ENCODE measurements at places on chromosomes 13 and 19.

DNA sequence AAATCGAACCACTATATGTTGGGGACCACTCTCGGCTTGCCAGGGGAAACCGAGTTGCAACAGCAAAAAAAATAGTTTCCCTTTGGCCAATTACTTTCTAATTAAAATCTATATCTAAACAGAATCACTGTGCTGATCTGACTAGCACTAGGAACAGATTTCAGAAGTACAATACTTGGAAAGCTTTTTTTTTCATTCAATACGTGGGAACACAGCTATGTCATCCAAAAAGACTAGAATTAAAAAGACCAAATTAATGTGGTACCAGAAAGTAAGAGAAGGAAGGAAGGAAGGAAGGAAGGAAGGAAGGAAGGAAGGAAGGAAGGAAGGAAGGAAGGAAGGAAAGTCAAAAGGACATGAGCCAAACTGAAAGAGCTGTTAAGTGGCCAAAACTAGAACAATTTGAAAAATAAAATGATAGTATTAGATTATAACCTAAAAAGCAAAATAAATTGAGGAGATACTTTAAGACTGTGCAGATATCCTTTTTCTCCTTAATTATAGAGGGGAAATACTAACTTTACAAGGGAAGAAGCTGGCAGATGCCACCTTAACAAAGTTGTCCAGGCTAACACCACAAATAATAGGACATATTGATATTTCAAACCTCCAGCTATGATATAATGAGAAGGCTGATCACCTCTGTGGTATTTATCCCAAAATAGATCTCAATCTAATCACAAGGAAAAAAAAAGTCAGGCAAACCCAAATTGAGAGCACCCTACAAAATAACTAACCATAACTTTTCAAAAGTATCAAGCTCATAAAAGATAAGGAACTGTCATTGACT lies 63.9 kb downstream of the DIAPH3 start:
- no peak for DNase-seq

DNA sequence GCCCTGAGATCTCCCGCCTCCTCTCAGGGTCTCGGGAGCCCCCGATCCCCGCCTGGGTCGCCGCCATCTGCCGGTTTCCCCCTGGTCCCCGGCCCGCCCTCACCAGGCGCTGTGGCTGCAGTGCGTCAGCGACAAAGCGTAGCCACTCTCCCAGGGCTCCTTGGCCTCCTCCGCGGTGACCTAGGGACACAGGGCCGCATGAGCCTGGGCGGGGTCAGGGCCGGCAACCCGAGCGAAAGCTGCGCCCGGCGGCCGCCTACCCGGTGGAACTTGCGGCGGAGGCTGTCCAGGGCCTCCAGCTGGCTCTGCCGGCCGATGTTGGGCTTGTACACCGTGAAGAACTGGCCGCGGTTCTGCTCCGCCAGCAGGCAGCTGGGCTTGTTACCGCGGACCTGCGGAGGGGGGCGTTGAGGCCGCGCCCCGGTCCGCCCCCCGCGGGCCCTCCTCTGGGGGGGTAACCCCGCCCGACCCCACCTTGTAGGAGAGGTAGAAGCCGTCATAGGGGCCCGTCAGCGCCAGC lies 5.3 kb downstream of the GPX4 start:
- no peak for DNase-seq

DNA sequence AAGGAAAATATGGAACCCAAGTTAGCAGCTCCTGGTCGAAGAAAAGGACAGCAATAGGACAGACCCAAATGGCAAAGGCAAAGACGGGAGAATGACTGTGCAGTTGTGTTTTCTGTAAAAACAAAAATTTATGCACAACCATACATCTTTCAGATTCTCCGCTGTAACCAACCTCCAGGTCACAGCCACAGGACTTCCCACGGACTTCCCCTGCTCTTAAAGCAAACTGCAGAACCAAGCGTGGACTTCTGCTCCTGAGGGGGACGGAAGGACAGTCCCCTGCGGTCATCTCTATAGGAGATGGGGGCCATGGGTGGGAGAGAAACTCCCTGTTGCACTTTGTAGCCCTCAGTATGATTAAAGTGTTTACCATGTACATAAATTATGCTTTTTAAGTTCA lies 2.5 kb downstream of the GRTP1 start:
- no peak for DNase-seq

DNA sequence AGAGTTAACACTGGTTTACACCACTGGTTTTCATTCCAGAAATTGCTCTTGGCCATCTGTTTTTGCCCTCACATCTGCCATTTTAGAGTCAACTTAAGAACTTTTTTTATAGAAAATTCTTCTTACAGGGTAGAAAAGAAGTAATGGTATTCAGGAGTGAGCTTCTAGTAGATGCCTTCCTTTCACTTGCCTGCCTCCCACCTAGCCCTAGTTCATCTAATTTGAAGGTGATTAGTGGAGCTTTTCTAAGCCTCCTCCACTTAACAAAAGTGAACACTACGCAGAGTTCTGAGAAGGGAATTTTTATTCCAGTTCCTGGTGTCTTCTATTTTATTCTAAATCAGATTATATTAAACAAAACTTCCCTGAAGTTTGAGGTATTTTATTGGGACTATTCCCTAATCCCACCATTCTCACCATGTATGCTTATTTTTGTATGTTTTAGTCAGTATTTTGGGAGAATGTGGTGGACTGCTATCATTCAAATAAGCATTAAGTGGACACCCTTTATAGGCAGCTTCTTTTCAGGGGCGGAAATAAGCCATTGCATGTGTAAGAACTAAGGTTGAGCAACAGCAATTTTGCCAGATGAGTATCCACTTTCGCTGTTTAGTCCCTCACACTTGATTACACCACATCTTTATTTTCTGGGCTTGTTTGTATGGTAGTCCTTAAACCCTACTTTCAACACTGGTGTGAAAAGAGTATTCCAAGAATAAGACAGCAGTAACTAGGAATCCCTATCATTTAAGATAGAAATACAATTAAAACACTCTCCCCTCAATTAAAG lies 156.9 kb downstream of the ENOX1 start:
- DNase-seq = no peak

DNA sequence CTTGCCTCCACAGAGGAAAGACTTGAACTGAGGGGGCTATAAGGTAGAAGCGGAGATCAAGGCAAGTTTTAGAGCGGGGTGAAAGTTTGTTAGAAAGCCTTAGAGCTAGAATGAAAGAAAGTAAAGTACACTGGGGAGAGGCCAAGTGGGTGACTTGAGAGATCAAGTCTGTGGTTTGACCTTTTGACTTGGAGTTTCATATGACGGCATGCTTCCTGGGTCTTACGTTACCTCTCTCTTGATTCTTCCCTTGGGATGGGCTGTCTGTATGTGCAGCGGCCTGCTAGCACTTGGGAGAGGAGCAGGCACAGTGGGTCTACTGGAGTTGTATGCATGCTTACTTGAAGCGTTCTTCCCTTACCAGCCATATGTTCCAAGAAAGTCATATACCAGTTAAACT lies 1768.5 kb downstream of the PCDH9 start:
- DNase-seq = no peak

GRCh38 chr13:64248371-64249065 lies 2832.9 kb upstream of the PCDH20 start:
- no peak for DNase-seq

- no peak for DNase-seq
Observed at GRCh38 chr13:109947006-109947405, 160.6 kb upstream of the IRS2 start.

GRCh38 chr13:71880753-71881541 lies 13.9 kb upstream of the DACH1 start:
- DNase-seq = no peak

DNA sequence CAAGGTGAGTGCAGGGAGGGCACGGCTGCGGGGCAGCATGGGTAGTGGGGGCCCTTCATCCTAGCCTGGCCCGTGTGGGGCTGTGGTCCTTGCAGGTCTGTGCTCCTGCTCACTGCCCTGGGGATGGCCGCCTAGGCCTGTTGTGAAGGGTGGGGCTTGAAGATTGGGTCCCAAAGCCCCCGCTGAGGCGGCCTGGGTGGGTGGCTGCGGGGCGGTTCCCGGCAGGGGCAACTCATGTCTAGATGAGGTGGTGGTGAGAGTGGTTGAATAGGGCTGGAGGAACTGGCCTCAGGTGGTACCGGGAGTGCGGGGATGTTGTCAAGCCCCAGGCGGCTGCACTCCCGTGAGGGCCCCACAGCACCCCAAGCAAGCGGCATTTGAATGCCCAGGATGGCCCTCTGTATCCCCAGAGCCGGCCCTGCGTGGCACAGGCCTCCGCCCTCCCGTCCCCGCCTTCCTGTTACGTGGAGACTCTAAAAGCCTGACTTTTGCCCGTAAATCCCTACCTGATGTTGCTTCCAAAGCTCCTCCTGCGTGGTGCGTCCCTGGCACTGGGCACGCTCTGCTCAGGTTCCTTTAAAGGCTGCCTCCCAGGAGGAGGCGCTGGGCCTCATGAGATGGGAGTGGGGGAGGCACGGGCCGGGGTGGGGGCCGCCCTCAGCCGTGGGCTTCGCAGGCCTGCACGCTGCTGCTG lies 15.0 kb downstream of the SPPL2B start:
- no peak for DNase-seq

GRCh38 chr19:40224342-40225150 lies 1.9 kb downstream of the CCNP start:
- DNase-seq = no peak

DNA sequence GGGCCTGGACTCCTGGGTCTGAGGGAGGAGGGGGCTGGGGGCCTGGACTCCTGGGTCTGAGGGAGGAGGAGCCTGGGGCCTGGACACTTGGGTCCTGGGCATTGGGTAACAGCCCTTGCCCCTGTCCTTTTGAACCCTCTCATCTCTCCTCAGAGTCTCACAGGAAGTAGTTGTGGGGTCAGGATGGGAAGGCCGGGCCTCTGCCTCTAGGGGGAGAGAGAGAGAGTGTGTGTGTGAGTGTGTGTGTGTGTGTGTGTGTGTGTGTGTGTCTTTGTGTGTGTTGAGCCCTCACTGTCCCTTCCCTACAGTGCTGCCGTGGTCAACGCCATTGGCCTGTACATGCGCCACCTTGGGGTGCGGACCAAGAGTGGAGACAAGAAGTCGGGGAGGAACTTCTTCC lies 10.9 kb downstream of the ARHGEF1 start:
- DNase-seq = no peak

DNA sequence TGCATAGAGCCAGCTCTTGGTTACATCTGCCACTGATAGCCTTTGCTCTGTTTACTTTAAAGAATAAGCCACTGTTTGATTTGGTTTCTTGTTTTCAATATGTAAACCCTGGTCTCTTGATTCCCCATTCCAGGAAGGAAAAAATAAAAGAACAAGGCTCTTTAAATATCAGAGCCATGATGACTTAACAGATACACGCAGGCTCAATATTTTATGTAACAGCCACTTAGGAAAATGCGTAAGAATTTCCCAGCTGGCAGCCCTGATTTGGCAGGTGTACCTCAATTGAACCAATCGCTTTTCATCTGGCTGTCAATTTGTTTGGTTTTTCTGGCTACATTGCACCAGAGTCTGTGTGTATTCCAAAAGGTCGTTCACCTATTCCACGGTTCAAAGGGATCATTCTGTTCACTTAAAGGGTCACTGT lies 65.6 kb downstream of the IRS2 start:
- no peak for DNase-seq

GRCh38 chr13:29573190-29573589 lies 22.3 kb downstream of the SLC7A1 start:
- no peak for DNase-seq

DNA sequence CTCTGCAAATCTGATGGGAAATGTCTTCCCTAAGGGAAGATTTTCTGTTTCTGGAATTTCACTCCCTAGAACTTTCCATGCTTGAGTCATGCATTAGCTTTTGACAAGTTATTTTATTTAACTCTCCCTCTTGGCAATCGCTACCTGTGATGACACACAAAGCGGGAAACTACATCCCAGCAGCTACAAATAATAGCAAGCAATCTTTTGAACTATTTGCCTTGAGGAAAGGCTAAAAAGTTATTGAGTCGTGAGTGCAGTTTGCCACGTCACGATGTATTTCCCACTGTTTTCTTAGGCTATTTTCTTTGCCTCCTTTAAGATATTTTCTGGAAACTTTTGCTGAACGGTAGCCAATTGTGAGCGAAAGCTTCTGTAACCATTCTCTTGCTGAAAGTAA lies 353.3 kb upstream of the HTR2A start:
- no peak for DNase-seq

GRCh38 chr19:30579419-30579818 lies 207.2 kb downstream of the ZNF536 start:
- DNase-seq = no peak

DNA sequence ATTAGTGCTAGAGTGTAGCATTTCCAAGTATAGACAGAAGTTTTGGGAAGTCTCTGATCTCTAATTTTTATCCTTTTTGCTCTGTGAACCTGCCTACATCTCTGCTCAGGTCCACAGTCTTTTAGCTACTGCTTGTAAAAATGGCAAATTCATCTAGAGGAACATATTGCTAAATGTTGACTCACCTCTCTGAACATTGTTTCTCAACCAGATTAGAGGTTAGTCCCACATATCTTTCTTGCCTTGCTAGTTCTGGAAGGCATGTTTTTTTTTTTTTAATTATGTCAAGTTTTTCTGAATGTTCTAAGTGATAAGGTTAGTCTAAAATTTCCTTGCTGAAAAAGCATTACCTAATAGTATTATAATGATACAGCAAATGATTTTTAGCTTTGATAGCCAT lies 2889.6 kb upstream of the PCDH20 start:
- DNase-seq = no peak

- no peak for DNase-seq
Observed at GRCh38 chr13:36068566-36068965, 62.6 kb downstream of the DCLK1 start.

- no peak for DNase-seq
Observed at GRCh38 chr19:10749435-10750384, 31.8 kb downstream of the DNM2 start.

- DNase-seq = no peak
Observed at GRCh38 chr19:46959894-46960556, 59.6 kb upstream of the NPAS1 start.

- DNase-seq = no peak
Observed at GRCh38 chr19:54189145-54189734, at the start of gene MBOAT7. Gene MBOAT7, minus strand, starts transcription at chr19:54189580. Its CDS starts 1,072 bp downstream, at chr19:54188508.

DNA sequence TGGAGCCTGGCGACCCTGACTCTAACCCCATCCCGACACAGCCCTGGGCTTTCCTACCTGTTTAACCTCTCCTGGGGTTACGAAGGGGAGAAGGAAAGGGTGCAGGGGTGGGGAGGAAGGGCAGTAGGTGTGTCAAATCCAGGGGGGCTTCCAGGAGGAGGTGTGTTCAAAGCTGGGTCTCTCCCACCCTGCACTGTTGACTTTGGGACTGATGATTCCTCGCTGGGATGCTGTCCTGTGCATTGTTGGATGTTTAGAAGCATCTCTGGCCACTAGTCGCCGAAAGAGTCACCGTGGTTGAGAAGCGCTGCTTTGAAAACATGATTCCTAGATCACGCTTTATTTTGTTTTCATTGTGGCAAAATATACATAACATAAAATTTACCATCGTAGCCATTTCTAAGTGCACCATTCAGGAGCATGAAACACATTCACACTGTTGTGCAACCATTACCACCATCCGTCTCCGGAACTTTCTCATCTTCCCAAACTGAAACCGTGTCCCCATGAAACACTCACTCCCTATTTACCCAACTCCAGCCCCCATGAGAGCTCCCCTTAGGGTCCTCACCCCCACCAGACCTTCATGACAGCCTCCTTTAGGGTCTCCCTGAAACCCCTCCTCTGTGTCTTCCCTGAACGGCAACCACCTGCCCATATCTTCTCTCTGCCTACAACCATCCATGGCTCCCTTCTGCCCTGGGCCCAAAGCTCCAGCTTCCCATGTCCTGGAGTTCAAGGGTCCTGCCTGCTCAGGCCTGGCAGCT lies 4.4 kb upstream of the FCER2 start:
- no peak for DNase-seq

- DNase-seq = peak; percentile 85
Observed at GRCh38 chr13:106535552-106536243, at the start of gene EFNB2. Gene EFNB2, minus strand, starts transcription at chr13:106535662. Its CDS starts 698 bp downstream, at chr13:106534964.

Measured in stimulated activated CD8-positive, alpha-beta memory T cell treated with anti-CD3 and anti-CD28 coated beads, Interleukin-7, amount 100 ng/mL, for 4 hours (primary cell).